ENCODE measurements at places on chromosomes 2 and 18.

GRCh38 chr18:13641551-13642439 lies 84.6 kb downstream of the FAM210A start:
- DNase-seq = no peak

- no peak for DNase-seq
These were observed 39.5 kb upstream of the MARCO start for GRCh38 chr2:118902266-118903028.

- DNase-seq = no peak
These were observed 35.4 kb upstream of the AGFG1 start for GRCh38 chr2:227436436-227437174.

GRCh38 chr2:28336982-28337627 lies 55.6 kb upstream of the FOSL2 start:
- DNase-seq = no peak

DNA sequence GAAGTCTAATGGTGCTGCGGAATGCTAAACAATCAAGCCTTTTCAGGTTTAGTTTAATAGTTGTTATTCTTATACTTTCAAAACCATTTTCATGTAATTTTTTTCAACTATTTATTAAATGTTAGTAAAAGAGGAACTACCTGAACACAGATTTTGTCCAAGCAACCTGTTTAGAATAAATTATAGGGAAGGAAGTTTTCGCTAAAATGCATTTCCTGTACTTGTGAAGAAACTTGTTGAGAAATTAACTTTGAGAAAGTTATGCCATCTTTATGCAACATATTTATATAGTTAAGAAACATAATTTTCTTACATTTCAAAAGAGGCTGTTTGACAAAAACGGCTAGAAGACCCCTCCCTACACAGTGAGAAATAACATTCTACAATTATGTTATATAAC lies 16.6 kb downstream of the MAP4K4 start:
- no peak for DNase-seq

GRCh38 chr2:4765787-4766530 lies 926.2 kb upstream of the SOX11 start:
- no peak for DNase-seq

DNA sequence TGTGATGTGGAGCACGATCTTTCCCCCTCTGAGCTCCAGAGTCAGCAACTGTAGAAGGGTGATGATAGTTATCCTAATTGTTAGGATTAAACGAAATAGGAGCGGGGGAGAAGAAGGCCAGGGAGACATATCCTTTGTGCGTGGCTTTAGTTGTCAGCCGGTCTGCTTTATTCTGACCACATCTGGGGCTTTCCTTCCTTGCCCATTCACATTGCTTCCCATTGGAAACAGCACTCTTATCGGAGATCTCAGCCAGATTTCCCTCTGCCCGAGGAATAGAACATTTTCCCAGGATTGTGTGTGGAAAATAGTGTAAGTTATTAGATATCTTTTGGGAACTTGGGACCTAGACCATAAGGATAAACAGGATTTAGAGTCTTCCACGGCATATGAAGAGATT lies 1.5 kb downstream of the RALB start:
- no peak for DNase-seq

DNA sequence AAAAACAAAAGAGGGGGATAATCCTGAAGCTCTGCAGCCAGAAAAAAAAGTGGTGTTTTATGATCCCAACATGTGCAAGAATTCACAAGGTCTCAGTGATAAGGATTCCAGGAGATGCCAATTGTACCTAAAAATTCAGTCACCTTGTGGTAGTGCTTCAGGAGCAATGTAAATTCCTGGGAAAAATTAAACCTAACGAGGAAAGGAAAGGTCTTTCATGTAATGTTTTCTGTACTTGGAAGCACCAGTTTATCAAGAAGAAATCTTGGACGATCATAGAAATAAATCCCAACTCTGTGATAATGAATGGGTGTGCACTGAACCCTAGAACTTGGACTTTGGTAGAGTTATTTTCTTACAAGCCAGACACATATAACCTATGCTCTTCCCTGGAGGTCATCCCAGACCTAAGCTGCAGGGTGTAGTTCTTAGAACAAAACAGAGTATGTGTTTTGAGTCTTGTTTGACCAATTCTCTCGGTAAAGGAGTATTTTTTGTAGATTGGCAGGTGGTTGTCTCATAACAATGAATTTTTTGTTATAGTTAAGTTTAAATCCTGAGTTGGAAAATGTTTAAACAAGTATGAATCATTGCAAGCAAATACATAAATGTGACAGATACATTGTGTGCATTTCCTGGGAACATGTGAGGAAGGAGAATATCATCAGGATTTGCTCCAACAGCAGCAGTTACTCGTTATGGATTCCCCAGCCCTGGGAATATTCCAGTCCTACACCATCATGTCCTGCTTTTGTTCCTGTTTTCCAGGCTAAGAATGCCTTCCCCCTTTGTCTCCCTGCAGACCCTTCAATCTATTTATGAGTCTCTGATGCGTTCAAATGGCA lies 224.6 kb downstream of the NAPG start:
- DNase-seq = no peak

GRCh38 chr2:237585590-237586221 lies 4.8 kb downstream of the RAB17 start:
- no peak for DNase-seq

DNA sequence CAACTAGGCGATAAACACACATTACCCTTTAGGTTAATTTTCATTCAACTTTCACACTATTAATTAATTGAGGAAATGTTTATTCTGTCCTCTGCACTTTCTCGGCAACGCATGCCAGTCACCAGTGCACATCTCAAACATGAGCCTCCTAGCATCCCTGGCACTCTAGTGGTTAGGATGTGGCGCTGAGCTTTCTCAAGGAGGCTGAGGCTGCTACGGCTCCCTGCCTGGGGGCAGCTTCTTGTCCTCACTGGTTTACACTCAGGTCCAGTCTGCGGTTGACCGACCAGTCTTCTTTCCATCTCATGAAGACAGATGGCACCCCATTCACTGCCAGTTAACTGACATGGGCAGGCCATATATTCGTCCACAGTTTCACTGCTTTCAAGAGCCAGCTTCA lies 463.4 kb downstream of the EIPR1 start:
- DNase-seq = no peak

DNA sequence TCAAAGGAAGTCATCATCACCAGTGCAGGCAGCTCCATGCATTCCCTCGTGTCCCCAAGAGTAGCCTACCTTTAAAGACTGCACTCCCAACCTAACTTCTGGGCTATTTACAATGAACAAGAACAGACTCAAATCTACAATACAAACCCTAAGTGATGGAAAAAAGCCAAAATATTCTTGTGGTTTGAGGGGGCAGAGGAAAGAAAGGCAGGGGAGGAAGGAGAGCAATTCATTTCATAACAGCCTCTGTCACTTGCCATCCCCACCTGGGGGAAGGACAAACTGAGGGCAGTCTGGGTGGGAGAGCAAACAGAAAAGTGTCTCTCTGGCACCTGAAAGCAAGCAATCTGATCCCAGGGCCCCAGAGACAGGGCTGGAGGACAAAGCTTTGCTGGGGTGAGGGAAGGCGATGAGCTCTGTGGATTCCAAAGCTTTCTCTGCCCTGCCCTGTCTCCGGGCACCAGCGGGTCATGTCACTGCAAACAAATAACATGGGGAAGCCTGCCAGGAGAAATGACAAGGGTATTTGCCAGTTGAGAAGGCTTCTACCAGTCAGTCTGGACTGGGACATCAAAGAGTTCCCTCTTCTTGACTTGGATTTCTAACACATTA lies 528.0 kb upstream of the TNP1 start:
- no peak for DNase-seq

DNA sequence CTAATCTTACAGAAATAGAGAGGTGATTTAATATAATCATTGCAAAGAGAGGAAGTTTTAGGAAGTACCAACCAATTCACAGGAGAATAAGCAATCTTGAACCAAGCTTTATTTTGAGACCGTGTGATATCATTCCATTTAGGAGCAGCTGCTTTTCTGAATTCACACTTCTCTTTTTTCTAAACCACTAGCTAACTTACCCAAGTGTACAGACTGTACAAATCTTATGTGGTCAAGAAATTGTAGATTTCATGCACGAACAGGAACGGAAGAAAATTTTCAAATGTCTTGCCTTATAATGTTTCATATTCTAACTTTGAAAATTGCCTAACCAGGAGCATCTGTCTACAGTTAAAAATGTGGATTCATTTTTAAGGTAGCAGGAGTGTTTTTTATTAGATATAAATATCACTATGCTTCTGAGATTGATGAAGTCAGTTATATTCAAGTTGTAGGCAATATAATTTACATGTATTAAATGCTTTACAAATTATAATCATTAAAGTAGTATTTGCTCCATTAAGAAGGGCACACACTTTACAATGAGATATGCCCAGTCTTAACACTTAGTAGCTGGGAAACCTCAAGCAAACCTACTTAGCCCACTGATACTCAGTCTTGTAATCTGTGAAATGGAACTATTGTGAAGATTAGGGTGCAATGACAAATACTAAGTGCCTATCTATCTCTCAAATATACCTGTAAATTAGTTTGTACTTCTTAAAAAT lies 302.2 kb upstream of the STON1 start:
- no peak for DNase-seq

DNA sequence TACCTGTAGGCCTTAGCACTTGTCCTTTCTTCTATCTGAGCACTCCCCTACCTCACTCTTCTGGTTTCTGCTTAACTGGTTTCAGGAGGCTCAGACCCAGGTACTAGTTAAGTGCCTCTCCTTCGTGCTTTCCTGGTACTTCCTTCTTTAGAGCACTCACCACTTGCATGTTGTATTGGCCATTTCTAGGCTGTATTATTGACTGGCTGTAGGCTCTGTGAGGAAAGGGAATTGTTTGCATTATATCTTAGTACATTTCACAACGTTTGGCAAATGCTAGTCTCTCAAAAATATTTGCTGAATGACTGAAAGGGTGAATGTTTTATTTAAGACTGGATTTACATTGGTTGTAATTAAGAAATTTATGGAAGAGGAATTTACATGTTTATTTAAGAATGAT lies 36.0 kb upstream of the SCN1A start:
- DNase-seq = no peak

DNA sequence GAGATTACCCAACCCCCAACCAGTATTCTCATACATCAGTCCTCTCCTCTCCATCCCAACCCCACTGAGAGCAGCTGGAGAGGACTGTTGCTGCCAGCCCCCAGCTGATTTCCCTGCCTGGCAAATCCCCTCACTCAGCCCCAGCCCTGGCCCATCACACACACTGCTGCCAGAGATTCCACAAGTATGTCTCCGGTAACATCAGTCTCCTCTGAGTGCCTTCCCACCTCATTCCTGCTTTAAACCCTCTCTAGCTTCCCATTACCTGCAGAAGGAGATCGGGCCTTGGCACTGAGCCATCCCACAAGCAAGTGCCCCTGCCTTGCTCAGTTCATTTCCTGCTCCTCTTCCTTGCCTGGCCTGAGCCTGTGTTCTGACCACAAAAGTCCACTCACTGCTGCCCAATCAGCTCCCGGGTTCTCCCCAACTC lies 50.6 kb upstream of the ZFP36L2 start:
- no peak for DNase-seq

DNA sequence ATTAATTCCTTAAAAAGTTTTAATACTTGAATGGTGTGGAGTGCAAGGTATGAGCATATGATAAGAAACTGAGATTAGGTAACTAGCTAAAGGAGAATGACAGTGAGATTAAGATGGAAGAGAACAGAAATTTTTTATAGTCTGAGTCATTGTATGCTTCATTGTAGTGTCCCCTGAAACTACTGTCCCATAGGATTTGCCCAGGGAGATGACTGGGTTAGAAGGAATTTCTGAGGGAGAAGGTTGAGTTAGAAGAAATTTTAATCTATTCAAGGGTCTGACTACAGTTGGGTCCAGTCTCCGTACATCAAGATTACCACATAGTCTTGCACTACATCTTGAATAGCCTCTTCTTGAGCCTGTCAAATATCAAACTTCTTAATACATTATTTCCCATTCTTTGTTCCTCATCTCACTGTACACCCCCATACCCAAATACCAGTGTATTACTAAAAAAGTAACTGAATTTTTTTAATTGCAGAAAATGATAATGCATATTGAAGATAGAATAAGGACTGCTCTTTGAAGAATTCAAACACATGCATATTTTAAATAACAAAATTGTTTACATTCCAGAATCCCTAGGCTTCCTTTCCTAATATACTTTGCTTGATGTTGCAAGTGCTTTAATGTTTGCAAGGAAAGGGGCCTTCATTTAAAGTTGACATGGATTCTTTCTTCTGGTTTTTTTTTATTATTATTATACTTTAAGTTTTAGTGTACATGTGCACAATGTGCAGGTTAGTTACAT lies 314.3 kb upstream of the COL3A1 start:
- no peak for DNase-seq

GRCh38 chr2:233371641-233372040 lies 17.3 kb downstream of the DGKD start:
- no peak for DNase-seq

DNA sequence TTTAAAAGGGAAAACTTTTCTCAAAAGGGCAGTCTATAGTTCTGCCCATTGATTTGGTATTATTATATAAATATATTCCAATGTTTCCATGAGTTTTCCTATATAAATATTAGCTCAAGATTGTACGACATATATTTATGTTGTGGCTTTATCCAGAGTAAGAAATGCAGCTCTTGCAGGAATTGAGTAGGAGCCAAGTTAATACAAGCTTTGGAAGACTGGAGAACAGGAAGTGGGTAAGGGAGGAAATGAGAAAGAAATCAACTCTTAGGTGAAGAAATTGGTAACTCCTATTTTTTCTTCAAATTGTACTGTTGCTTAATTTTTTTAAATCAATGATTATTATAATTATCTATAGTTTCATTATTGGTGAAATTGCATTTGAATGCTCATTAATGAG lies 105.4 kb upstream of the FAM117B start:
- no peak for DNase-seq

DNA sequence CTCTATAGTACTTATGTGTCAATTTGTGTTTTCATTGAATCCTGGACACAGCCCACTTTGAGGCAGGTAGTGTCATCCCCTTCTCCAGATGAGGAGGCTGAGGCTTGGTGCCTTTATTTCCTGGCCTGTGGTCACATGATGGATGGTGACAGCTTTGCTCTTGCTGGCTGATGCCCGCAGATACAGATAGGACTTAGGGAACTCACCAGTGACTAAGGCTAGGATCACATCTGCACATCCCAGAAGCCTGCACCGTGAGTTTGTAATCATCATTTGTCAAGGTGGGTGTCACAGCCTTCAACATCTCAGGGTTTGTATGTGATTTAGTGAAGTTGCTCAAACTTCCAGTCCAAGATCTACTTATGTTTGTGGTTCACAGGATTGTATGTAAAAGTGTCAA lies 295.1 kb upstream of the RAB12 start:
- no peak for DNase-seq

- DNase-seq = no peak
These were observed 19.8 kb downstream of the ARL5A start for GRCh38 chr2:151808258-151809072.

DNA sequence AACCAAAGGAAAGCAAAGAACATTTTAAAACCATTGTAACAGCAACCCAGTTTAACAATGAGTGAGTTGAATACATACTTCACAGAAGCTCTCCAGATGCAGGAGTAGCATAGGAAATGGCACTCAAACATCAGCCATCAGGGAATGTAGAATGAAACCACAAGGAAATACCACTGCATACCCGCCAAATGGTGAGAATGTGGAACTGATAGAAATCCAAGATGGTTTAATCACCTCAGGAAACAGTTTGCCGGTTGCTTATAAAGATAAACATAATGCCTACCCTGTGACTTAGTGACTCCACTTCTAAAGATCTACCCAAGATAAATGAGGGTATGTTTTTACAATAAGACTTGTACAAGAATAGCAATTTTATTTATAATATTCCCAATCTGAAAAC lies 132.0 kb downstream of the GALNT1 start:
- DNase-seq = no peak
